ENCODE measurements at places on chromosomes 7 and 10. TPM values are rescaled to one million over a fixed set of nuclear protein-coding genes. Genes with fewer than 3 reads are reported as not detected.

DNA sequence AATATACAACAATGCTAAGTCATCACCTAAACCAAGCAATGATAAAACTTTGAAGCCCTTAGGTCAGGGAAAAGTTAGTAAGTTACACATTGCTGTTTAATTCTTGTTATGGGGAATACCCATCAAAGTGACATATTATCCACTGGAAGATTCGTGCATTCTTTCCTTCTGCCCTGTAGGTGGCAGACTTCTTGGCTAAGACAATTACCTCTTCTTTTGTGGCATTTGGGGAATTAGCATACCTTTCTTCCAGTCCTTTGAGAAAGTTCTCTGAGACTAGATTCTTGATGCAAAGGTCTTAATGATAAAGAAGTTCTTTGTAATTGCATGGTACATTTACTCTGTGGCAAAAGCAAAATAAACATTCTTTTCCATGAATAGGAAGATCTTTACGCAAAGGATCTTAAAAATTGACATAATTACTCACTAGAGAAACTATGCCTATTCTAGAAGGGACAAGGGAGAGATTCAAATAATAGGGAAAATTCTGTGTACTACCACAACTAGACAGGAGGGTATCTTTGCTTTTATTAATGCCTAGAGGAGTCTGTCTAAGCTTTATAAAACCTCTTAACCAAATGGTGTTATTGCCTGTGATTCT, 395.9 kb downstream of the GRM8 start:
- no peak for DNase-seq

DNA sequence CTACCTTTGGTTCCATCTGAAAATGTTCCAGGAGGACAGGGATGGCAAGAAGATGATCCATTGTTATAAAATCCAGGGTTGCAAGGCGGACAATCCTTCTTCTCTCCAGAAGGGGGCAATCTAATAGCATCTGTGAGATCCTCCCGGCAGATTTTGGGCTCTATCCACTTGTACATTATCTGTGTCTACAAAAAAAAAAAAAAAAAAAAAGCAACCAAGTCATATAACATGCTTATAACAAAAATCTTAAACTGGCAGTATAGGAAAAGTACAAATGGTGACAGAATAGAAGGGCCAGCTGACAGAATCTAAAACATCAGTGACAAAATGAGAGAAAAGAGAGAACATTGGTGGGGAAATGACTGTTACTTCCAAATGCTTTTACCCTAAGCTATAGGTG, 132.7 kb downstream of the ELAPOR2 start:
- peak; percentile 58 for DNase-seq

DNA sequence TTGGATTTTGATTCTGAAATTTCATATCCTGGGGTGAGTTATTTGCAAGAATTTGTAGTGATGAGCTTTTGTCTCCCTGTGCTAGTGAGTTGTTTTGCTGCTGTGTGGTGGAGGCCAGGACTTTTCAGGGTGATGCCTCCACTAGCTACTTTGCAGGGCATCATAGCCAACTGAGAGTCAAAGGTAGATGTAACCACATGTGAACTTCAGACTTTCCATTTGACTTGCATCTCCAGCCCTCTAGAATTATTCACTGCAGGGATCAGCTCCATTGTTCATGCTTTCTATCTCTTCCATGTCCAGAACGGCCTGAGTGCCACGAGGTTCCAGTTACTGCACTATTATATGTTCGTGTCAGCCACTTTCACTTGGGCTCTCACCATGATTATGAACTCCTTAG, 534.3 kb downstream of the GRM8 start:
- DNase-seq, result no peak

DNA sequence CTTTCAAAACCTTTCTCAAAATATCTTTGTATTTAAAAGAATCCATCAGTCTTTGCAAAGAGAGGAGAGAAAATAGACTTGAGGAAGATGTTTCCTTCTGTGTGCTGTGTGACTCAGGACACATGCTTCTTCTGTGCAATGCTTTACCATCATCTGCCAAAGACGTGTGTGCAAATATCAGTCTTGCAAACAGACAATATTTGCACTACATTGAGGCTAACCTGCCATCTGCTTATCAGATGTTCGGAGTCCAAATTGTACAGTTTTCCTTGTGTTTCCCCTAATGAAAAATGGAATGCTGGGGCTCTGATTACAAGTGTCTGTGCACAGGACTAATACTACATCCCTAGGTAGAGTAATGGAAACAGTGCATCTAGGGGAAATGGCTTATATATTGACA, 353.1 kb upstream of the LRRTM3 start:
- DNase-seq, result no peak

The HIP1 gene
- 14.2 TPM for total RNA-seq

The AQP1 gene
- total RNA-seq, result 89.6 TPM

All from mucosa of descending colon (tissue), 3 donors.